ENCODE measurements at places on chromosomes 1 and 21.

GRCh38 chr1:235782601-235783000 lies 84.1 kb downstream of the LYST start:
- DNase-seq, result no peak

GRCh38 chr1:218703836-218704235 lies 358.7 kb downstream of the TGFB2 start:
- no peak for DNase-seq

- DNase-seq, result no peak
These were observed 20.1 kb upstream of the ADAR start for GRCh38 chr1:154628121-154628405.

DNA sequence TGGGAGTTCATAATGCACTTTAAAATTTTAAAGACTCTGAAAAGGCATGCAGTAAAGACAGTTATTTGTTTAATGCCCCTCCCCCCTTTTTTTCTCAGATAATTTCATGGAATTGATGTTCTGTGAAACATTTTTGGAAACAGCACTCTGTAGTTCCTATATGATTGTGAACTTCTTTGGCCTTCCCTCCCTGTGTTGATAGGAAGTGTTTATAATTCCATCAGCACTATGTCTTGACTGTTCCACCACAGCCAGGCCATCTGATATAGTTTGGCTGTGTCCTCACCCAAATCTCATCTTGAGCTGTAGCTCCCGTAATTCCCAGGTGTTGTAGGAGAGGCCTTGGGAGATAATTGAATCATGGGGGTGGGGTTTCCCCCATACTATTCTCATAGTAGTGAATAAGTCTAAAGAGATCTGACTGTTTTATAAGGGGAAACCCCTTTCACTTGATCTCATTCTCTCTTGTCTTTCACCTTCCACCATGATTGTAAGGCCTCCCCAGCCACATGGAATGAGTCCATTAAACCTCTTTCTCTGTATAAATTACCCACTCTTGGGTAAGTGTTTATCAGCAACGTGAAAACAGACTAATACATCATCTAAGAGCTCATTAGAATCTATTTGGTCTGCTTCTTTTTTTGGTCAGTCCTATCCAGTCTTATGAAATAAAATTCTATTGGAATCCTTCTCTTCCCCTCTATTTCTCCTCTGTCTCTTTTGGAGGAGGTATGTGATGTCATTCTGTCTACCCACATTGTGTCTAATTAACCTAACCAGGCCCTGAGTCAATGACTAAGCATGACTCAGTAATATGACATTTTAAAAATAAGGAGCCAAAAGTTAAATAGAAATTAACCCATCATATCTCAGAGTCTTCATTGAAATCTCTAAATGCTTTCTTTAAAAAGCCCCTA lies 8.9 kb downstream of the CCDC185 start:
- no peak for DNase-seq

- no peak for DNase-seq
These were observed 85.8 kb upstream of the KCNJ15 start for GRCh38 chr21:38170704-38171682.

GRCh38 chr1:78536427-78536826 lies 45.7 kb downstream of the PTGFR start:
- DNase-seq, result no peak

DNA sequence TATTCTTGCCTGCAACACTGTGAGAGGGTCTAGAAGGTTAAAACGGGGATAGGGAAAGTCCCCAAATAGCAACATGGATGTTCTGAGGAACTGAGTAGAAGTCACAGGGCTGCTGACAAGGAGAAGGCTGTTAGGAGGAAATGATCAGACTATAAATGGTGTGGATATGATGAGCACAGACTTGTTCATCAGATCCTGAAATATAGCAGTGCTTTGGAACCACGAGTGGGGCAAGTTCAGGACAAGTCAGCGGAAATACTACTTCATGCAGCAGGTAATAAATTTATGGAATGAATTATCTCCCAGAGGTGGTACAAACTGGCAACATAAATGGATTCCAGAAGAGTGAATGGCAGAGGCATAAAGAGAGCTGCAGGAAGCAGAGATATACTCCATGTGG lies 3.2 kb upstream of the KIAA0040 start:
- no peak for DNase-seq

- DNase-seq, result no peak
These were observed 143.3 kb downstream of the DENND1B start for GRCh38 chr1:197632005-197632404.

- DNase-seq, result no peak
These were observed 62.7 kb downstream of the CAPN2 start for GRCh38 chr1:223775054-223775453.

- no peak for DNase-seq
These were observed 13.6 kb downstream of the TTC39A start for GRCh38 chr1:51316846-51317120.
